Activated CD4-positive, alpha-beta T cell treated with anti-CD3 and anti-CD28 coated beads for 1 hour (primary cell): ENCODE measurements at places on chromosomes 7 and 10.

GRCh38 chr10:52420656-52421055 is 106.6 kb downstream of the DKK1 start:
- no peak for DNase-seq

DNA sequence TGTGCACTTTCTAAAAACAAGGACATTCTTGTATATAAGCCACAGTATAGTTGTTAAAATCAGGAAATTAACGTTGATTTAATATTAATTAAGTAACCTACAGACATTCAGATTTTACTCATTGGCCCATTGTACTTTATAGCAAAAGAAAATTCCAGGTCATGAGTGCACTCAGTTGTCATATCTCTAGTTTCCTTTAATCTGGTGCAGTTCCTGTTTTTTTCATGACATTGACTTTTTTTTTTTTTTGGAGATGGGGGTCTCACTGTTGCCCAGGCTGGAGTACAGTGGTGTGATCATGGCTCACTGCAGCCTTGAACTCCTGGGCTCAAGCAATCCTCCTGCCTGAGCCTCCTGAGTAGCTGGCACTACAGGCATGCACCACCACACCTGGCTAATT is 24.1 kb downstream of the R3HCC1L start:
- DNase-seq: no peak

GRCh38 chr7:36283711-36284130 is 105.9 kb upstream of the ANLN start:
- DNase-seq: no peak

DNA sequence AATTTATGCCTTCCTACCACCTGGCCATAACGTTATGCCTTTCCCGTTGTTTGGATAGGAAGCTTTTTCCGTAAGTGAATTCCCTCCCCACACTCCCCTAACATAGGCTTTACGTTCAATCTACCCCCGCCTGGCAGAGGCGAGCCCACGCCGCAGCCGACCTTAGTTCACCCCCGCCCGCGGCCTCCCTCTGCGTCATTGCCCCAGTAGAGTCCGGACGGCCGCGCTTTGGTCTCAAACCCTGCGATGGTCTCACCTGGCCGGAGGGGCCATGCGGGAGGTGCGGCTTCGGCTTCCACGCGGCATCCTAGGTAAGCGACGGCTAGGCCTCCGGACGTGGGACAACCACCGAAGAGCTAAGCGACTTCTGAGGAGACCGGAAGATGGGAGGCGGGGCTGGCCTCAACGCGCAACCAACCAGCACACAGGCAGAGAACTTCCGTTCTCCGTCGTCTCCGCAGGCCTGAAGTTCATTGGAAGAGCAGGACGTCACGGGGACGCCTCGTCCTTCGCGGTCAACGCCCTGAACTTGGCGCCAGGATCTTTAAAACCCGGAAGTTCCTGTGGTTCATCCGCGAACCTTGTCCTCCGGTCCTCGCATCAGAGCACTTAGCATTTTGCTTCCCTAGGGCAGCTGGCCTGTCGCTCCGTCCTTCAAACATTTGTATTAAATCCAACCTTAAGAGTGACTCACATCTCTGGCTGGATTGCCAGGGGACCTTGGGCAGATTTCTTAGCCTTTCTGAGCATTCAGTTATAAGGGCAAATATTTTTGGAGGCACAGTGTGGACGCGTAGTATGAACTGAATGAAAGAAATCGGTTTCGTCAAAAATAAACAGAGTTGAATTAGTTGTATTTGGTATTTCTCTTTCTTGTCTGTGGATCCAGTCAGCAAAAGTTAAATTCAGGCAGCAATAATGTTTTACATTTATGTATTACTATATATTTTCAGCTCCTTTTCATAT is at the start of gene CHCHD2:
TSS of gene CHCHD2 (minus strand) at position 369 of the 966 bp plus-strand sequence. CDS start at position 306, 63 bp downstream.
- DNase-seq: peak; percentile 88

DNA sequence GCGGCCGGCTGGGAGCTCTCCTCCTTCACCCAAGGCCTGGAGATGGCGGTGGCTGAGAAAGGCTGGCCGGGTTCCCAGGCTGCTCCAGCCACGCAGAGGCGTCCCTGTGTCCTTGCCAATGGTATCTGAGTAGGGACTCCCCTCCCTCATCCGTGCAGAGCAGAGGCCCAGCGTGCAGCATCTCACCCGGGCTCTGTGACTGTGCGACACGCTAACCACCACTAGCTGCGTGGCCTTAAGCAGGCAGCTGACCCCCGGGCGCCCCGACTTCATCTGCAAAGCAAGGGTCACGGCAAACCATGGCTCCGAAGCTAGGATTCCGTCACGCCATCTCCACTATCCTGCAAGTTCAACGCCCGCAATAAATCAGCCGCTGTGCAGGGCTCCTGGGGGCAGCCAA is 47.2 kb upstream of the TNRC18 start:
- no peak for DNase-seq

DNA sequence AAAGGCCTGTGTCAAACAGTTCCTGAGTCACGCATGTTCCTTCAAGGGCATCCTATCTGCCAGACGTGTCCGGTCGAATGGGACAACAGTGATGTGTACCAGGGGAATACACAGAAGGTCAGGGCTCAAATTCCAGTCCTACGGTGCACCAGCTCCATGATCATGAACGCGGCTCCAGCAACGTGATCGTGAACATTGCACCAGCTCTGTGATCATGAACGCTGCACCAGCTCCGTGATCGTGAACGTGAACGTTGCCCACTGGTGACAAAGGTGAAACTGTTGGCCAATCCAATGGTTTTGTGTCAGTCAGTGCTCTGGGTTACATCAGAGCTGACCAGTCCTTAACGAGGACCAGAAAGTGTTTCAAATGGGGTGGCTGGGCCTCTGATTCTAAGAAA is 4.3 kb upstream of the PTPRN2 start:
- no peak for DNase-seq

DNA sequence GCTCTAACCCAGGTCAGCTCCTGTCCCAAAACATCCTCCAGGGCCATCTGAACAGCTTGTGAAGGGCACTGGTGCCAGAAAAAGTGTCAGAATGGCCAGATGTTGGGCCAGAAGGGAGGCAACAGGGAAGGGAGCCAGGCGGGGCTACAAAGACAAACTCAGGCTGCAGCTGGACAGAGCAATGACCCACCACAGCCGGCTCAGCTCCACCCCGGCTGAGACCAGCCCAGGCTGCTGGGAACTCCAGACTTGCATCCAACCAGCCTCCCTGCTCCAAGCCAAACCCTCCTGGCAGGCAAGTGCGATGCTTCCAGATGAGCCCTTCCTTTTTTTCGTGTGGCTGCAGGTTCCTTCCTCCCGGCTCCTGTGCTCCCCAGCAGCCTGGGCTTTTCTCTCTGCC is 466.9 kb downstream of the PTPRN2 start:
- DNase-seq: no peak

DNA sequence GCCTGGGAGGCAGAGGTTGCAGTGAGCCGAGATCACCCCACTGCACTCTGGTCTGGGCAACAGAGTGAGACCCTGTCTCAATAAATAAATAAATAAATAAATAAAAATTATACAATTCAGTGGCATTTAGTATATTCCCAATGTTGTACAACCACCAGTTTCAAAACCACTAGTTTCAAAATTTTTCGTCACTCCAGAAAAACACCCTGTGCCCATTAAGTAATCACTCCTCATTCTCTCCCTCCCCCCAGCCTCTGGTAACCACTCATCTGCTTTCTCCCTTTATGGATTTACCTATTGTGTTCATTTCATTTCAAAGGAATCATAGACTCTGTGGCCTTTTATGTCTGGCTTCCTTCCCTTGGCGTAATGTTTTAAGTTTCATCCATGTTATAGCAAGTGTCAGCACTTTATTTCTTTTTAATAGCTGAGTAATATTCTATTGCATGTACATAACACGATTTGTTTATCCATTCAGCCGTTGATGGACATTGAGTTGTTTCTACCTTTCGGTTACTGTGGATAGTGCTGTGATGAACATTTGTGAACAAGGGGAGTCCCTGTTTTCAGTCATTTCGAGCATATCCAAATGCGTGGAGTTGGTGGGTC is 29.4 kb upstream of the GOLGA7B start:
- DNase-seq: no peak

DNA sequence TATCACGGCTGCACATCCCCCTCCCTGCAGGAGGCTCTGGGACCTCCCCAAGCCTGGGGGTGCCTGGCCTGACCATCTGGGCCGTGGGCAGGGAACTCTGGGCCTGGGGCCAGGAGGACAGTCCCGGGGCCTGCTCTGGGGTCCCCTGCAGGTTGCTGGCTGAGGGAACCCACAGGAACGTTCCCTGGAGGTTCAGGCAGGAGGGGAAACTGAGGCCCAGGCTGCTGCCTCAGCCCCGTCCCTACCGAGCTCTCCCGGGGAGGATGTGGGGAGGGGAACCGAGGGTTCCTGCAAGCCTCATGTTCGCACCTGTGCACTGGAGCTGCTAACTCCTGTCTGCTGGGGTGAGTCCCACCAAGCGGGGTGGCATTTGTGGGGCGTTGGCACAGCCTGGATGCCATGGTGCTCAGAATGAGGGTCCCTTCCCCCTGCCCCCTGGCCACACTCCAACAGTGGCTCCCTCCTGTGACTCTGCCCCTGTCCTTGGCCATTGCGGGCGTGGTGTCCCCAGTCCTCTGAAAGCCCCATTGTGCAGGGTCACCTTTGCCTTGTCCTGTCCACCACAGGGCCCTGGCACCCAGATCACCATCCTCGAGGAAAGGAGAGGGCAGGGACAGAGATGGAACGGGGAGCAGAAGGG is 9.4 kb downstream of the ELFN1 start:
- peak; percentile 4 for DNase-seq

DNA sequence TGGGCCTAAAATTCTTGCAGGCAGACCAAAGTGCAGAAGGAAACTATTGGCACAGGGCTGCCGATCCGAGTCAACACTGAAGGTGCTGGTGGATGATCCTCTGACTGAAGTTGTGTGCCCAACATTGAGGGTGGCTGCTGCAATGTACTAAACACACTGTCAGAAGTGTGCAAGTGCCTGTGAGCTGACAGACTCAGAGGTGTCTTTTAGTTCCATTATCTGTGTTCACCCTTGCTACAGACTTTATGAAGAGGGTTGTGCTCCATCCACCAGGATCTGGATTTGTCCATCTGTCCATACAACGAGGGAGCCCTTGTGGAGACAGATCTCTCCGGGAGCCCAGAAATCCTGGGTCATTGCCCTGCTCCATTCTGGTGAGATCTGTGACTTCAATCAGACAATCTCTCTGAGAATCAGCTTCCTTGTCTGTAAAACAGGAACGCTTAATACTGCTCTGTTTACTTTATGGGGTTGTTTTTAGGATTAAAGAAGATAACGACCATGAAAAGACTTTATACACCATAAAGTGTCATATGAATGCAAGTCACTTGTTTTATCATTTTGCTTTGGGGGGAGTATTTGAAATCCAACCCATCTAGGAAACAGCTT is 9.5 kb upstream of the TRPV6 start:
- no peak for DNase-seq

GRCh38 chr10:92222603-92223262 is 68.1 kb downstream of the CPEB3 start:
- no peak for DNase-seq
